ENCODE measurements at places on chromosomes 7 and 10.
A peak's percentile ranks its signal among the peaks of the same experiment; 100 is the strongest.

GRCh38 chr7:116159711-116160110, 50.6 kb upstream of the TES start:
- no peak for DNase-seq

- no peak for DNase-seq
These were observed 51.3 kb upstream of the GSDME start for GRCh38 chr7:24808518-24808917.

- no peak for DNase-seq
These were observed 66.0 kb downstream of the MAD1L1 start for GRCh38 chr7:2166625-2167280.

GRCh38 chr7:155815332-155816191, 3.3 kb upstream of the SHH start:
- DNase-seq = peak; percentile 63

GRCh38 chr10:77328272-77328816, 309.3 kb downstream of the KCNMA1 start:
- peak; percentile 69 for DNase-seq

GRCh38 chr10:78349165-78349516, 315.5 kb downstream of the RPS24 start:
- no peak for DNase-seq

- DNase-seq = no peak
These were observed 410.4 kb upstream of the AUTS2 start for GRCh38 chr7:69187824-69188333.

DNA sequence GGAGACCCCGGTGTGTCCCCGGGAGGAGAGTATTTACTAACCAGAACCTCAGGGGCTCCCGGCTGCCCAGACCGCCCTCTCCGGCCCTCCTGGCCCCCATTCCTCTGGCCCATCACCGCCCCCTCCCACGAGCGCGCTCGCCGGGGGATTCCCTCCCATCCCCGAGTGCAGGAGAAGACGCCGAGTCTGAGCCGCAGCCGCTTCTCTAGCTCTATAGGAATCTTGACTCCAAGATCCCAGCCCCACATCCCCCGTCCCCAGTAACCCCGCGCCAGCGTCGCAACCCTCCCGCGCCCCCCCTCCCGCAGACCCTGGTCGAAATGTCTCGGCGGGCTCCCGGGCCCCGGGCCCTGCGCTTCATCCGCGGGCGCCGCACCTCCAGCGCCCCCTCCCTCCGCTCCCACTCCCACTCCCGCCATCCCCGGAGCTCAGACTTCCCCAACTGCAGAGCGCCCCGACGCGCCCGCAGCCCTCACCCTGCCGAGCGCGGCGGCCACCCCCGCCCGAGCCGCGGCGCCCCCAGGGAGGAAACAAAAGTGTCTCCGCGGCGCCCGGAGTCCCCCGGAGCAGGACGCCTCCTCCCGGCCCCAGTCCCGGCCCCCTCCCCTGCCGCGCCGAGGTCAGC, 541 bp downstream of the ELMO1 start:
- no peak for DNase-seq

DNA sequence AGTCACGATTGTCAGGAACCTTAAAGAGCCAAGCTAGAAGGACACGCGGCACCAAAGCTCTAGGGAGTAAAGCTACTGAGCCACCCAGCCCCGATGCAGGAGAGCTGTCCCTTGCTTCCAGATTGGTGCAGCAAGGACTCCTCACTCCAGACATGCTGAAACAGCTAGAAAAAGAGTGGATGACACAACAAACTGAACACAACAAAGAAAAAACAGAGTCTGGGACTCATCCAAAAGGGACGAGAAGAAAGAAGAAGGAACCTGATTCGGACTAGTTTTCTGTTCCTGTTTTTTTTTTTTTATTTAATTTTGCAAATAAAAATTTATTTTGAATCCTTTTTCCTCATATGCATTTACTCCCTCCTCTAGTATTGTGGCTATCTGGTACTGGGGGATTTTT, 11.4 kb upstream of the HKDC1 start:
- no peak for DNase-seq
